ENCODE measurements at places on chromosomes 13 and 19.

DNA sequence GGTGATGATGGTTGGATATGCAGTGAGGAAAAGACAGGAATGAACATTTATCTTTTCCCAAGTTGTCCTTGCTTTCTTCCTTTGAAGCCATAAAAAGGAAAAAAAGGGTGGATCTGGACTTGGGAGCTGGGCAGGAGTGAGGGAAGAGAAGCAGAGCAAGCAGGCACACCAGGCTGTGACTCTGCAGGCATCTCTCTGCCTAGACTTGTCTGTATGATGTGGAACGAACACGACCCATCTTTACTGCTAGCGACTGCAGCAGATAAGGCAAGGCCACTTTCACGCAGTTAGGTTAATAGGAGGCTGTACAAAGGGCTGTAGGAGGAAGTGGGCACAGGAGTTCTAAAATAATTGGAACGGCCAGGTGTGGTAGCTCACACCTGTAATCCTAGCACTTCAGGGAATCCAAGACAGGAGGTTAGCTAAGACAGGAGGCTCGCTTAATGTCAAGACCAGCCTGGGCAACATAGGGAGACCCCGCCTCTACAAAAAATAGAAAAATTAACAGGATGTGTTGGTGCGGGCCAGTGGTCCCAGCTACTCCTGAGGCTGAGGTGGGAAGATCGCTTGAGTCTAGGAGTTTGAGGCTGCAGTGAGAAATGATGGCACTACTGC lies 961 bp upstream of the URI1 start:
- DNase-seq = no peak

DNA sequence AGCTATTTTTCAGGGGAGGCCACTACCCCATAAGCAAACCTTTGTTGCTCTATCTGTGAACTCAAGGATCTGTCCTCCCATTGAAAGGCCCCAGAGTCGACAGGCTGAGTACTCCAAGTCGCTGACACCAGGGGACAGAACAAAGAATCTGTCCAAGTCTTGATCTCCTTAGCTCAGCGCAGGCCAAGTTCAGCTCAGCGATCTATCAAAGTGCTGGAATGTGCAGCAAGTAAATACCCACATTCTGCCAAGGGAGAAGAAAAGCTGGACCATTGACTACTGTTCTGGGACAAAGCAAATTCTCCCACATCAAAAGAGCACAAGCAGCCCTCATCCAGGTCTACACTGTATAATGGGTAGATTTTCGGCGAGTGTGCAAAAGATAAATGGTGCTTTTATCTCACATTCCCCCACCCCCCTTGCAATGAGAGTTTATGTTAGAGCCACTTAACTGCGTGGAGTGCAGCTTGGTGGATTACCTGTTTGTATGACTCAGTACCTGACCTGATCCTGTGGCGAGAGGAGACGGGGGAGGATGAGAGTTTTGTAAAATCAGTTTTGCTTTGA lies 391.7 kb upstream of the SGCG start:
- no peak for DNase-seq

DNA sequence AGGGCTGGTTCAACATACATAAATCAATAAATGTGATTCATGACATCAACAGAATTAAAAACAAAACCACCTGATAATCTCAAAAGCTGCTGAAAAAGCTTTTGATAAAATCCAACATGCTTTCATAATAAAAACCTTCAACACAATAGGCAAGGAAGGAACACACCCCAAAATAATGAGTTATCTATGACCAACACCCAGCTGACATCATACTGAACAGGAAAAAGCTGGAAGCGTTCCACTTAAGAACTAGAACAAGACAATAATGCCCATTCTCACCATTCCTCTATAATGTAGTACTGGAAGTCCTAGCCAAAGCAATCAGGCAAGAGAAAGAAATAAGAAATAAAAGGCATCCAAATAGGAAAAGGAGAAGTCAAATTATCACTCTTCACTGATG lies 116.2 kb upstream of the FREM2 start:
- DNase-seq = no peak

GRCh38 chr13:112724788-112725345 lies 35.0 kb downstream of the ATP11A start:
- DNase-seq = no peak

- no peak for DNase-seq
Measured at GRCh38 chr13:97122381-97122996, 99.6 kb upstream of the MBNL2 start.

DNA sequence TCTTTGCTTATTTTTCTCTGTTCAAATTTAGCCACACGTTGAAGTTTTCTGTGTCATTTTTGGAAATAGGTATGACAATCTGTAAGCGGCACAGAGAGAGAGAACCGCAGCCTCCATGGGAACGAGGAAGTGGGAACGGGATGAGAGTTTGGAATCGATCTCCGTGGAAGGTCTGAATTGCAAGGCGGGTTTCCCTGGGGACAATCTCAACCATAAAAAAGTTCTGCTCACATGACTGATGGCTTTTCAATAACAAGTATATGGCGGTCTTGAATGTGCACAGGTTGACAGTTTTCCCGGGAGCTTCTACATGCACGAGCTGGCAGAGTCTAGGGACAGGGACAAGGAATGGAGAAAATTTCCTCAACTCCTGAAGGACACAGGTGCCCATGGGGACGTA lies 90.9 kb downstream of the INSR start:
- DNase-seq = no peak

GRCh38 chr13:27621366-27622101 lies at the start of gene POLR1D:
POLR1D (plus strand) TSS chr13:27621892; CDS start chr13:27621984, 92 bp downstream.
- no peak for DNase-seq

- no peak for DNase-seq
Measured at GRCh38 chr19:2540646-2541454, 64.9 kb downstream of the GADD45B start.

GRCh38 chr13:49731766-49732165 lies 40.5 kb upstream of the EBPL start:
- DNase-seq = no peak

DNA sequence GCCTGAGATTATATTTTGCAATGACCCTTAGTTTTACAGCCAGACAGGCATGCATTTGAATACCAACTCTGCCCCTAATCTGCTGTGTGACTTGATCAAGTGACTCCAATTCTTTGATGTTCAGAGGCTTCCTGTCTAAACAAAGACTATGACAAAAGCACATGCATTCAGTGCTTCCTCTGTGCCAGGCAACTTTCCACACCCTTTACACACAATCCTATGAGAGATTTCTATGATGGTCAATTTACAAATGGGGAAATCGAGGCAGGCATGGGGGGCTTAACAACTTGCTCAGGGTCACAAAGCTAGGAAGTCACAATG lies 3.7 kb upstream of the LYPD3 start:
- no peak for DNase-seq

- no peak for DNase-seq
Measured at GRCh38 chr13:20968745-20969144, 66.2 kb upstream of the XPO4 start.

GRCh38 chr13:23377579-23377978 lies 55.9 kb downstream of the SACS start:
- DNase-seq = no peak

GRCh38 chr13:99064624-99065234 lies 86.9 kb upstream of the DOCK9 start:
- DNase-seq = no peak

DNA sequence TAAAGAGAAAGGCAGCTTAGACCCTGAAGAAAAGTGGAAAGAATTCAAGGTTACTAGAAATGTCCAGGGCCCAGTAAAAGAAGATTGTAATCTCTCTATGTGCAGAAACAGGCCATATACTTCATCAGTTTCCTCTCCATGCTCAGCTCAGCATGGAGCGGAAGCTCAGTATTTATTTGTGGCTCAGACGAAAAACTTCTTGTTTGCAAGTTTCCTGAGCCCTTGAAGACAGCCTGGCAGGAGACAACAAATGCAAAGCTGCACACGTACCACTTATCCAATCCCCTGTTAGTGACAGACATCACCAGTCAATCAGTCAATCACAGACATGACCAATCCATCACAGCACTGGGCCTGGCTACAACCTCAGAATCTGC lies 8.1 kb upstream of the KLF2 start:
- no peak for DNase-seq

Data from cerebellar nuclear complex (tissue), 1 donor.